ENCODE measurements at places on chromosomes 3 and 15.

DNA sequence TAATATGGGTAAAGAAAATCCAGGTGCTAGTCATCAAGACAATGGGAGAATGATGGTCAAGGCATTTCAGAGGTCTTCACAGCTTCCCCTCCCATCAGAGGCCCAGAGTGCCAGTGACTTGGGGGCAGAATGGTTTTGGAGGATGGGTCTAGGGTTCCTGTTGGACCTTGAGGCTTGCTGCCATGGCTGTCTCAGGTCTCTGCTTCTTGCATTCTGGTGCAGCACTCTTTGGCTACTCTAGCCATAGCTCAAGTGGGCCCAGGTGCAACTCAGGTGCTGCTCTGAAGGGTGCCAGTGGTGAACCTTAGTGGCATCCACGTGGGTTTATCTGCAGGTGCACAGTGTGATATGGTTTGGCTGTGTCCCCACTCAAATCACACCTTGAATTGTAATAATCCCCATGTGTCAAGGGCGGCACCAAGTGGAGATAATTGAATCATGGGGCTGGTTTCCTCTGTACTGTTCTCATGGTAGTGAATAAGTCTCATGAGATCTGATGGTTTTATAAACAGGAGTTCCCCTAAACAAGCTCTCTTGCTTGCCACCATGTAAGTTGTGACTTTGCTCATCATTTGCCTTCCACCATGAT, 48.5 kb upstream of the PEX5L start:
- peak; percentile 17 for DNase-seq

DNA sequence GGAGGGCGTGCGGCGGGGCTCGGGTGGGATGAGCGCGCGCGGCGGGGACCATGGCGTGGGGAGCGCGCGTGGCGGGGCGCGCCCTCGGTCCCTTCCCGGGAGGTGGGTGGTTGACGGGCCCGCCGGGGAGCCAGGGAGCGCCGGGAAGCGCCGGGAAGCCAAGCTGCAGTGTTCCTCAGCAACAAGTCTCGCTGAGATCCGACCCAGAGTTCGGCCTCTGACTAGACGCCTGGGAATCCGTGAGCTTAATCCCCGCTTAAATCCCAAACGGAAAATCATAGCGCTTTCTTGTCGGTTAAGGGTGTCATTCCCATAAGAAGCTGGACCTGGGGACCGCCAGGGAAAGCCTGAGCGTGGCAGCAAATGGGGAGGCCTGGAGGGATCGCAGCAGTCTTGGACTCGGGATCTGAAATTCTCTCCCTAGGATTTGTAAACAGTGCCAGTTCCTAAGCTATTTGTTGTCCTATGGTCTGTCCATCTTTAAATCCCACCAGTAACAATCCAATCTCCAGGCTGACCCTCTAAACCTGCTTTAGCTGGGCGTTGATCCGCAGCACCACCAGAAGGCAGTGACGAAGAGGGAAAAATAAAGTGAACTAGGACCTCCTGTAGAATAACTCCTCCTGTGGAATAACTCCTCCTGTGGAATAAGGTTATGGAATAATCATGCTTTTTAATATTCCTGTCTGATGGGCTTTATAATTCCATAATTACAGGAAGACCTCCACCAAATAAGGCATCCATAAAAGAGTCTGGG, 570 bp upstream of the NEDD4 start:
- no peak for DNase-seq

GRCh38 chr3:46987743-46988401, 8.4 kb downstream of the NBEAL2 start:
- peak; percentile 96 for DNase-seq

DNA sequence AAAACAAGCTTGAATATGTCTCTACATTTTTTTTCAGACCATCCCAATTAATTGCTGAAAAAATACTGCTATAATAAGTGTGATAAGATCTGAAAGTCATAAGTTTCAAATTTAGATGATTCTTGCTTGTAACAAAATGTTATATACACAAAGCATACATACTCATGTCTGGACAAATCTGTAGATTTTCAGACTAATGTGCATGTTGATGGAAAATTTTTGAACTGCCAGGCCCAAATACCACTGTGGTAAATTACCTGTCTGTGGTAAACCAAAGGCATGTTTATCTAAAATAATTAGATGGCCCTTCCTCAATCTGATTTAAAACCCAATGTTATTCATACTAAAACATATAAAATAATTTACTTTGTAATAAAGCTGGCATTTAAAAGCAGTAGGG, 31.7 kb upstream of the CLDN16 start:
- DNase-seq = no peak

DNA sequence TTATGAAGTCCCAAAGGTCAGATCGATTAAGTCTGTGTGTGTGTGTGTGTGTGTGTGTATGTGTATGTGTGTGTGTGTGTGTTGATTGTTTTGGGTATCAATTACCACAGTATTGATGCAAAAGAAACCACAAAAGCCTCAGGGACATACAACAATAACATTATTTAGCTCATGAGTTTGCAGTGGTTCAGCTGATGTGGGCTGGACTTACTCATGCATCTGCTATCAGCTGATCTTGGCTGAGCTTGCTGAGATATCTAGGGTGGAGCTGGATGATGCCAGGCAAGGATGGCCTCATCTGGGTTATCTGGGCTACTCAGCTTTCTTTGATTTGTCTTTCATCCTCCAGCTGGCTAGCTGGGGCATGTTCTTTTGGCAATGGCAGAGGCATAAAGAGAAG, 82.4 kb upstream of the PRR23C start:
- no peak for DNase-seq

DNA sequence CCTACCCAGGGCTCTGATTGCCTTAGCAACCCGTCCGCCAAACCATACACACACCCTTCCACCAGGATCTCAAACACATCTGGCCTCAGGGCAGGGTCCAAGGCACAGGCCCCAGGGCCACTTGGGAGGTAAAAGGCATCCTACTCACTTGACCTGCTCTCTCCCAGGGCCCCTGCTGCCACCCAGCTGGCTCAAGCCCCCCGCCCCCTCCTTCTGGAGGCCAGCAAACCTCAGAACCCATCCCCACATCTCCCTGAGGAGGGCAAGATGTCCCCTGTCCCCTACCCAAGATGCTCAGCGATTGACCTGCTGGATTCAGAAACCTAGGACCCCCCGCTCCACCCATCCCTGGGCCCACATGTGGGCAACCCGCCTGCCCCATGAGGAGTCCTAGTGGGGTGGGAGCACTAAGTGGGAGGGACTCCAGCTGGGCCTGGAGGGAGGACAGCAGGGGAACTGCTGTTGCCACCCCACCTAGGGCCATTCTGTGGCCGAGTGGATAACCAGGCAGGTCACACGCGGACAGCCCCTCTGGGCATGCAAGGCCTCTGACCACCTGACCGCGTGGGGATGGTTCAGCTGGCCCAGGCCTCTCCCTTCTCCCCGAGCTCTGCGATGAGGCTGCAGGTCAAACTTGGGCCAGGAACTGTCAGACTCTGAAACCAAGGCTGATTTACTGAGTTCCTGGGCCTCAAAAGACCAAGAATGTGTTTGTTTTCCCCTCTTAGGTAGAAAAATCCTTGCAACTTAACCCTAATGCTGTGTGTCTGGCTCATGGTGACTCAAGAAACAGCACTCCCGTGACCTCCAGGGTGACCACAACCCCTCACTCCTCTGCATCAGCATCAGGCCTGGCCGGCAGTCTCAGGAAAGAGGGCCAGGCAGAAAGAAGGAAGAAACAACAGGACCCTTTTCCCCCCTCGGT, 4.2 kb downstream of the MFGE8 start:
- DNase-seq = no peak

GRCh38 chr3:18124501-18124900, 300.6 kb downstream of the SATB1 start:
- DNase-seq = no peak

GRCh38 chr3:14110699-14111098, 14.0 kb downstream of the CHCHD4 start:
- no peak for DNase-seq

- no peak for DNase-seq
Observed at GRCh38 chr3:12953201-12953995, 112.0 kb upstream of the RPL32 start.

GRCh38 chr3:194439881-194440550, 41.0 kb upstream of the GP5 start:
- DNase-seq = no peak

DNA sequence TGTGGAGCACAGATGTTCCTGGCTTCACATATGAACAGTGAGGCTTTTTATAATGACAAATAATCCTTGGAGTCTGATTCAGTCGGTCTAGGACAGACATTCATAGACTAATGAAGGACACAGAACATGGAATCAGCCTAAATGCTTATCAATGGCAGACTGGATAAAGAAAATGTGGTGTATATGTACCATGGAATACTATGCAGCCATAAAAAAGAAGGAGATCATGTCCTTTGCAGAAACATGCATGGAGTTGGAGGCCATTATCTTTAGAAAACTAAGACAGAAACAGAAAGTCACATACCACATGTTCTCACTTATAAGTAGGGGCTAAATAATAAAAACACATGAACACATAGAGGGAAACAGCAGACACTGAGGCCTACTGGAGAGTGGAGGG, 19.9 kb upstream of the LPP start:
- DNase-seq = no peak

DNA sequence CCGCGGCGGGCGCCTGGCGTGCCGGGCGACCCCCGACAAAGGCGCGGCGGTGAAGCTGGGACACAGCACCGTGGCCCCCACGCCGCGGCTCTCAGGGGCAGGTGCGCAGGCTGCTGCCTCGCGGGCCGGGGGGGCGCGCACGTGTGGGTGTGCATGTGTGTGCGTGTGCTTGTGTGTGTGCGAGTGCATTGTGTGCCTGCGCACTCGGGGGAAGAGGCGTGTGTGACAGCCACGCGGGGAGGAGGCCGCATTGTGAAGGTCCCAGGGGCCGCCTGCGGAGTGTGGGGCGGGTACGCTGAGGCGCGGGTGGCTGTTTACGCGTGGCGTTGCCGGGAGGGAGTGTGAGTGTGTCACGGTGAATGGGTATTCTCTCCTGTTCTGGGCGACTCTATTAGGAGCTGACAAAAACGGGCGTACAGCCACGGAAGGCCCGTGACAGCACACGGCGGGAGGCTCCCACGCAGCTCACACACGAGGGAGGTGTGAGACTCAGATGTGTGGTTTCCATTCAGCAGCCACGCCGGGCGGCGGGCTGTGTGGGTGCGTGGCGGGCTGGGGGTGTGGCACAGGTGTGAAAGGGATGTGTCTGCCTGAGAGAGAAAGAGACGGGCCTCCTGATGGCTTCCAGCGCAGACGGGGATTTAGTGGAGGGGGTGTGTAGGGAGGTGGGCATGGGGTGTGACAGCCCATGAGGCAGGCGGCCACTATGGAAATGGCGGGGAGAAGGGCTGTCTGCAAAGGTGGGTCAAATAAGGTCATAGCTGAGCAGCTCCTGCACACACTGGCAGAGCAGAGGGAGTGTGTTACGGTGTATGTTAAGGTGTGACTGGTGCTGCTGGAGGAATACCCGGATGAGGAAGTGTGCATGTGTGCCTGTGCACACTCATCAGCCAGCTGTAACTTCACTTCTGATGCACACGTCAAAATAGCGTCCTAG, 750 bp downstream of the PODXL2 start:
- no peak for DNase-seq

DNA sequence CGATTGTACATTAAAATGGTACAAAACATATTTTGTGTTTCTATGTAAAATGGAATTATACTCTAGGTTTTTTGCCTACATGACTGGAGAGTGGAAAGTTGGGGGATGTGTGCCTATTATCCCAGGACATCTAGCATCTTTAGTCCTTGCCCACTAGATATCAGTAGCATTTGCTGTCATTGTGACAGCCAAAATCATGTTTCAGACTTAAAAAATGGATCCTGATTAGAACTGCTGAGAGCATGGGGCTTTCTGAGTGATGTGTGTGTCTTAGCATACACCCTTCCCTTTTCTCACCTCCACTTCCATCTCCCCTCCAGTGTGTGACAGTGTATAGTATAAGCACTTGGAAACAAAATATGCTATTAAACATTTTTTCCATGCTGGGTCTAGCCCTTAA, 13.3 kb downstream of the ARMC8 start:
- no peak for DNase-seq

DNA sequence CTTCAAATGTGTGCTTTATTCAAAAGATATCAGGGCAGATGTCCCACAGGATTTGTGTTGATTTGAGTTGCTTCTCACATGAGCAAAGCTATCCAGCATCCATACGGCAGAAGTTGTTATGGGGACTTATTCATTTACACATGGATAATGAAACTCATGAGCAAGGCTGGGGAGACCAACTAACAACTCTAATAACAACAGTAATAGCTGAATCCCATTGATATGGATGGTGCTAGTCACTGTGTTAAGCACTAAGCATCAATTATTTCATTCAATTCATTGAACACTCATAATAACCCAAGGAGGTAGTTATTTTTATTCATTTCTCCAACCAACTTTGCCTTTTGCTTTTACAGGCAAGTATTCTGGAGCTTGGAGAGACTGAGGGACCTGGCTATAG, 1094.2 kb upstream of the CFAP20DC start:
- no peak for DNase-seq

GRCh38 chr3:28089527-28089897, 151.9 kb upstream of the CMC1 start:
- DNase-seq = no peak

- no peak for DNase-seq
Observed at GRCh38 chr3:142902356-142902755, 13.5 kb upstream of the PCOLCE2 start.

GRCh38 chr3:13470894-13471574, 9.1 kb upstream of the HDAC11 start:
- DNase-seq = no peak

DNA sequence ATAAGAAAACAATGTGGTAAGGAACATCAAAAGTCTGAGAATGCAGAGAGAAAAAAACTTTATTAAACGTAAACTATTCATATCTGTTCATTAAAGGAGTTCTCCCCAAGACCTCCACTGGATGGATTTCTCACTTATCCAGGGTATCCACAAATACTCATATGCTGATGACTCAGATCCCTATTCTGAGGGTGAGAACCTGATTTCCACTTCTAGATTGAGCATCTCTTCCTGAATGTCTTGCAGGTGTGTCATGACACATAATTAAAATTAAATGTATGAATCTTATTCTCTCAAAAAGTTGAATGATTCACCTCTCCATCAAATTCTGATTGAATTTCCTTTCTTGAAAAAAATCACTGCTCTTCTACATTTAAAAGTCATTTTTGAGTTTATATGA, 199.9 kb downstream of the MFSD1 start:
- DNase-seq = no peak

DNA sequence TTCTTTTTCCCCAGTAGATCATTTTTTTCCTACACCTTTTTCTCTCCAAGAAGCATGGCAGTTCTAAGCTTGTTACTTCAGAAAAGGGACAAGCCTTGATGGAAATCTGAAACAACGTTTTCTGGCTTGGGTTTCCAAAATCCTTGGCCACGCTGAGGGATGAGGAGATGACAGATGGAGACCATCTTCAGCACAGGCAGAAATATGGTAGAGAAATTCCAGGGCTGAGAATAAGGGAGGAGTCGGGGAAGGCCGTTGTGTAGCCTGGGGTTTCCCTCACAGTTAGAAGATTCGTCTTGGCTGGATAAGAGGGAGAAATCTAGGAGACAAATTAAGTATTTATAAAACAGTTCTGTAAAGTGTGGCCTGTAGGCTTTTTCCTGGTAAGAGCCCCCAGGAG, 33.9 kb upstream of the STT3B start:
- DNase-seq = no peak

- DNase-seq = no peak
Observed at GRCh38 chr3:14487821-14488220, 52.3 kb downstream of the GRIP2 start.

- DNase-seq = peak; percentile 8
Observed at GRCh38 chr3:177680472-177680821, 483.2 kb upstream of the TBL1XR1 start.

- DNase-seq = no peak
Observed at GRCh38 chr3:63617391-63617790, 35.1 kb upstream of the SNTN start.

GRCh38 chr15:100665570-100665969, 63.2 kb downstream of the ASB7 start:
- DNase-seq = no peak

- DNase-seq = no peak
Observed at GRCh38 chr3:181458857-181459256, 252.9 kb upstream of the SOX2 start.
